RKO (cell line): ENCODE measurements at places on chromosomes 2 and 18.

DNA sequence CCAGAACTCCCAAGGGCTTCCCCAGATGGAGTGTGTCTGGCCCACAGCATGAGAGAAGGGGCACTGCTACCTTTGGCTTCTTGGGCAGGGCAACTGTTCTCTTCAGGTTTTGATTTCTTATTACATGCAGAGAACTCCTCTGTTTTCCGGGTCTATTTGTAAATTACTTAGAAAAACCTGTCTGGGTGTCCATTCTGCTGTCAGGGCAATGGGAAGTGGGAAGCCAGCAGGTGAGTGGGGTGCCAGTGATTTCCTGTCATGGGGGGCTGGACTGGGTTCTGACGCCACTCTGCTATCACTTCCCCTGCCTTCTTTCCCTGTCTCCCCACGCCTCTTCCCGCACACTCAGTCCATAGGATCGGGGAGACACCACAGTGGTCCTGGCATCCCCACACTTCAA is 58.0 kb upstream of the LGALSL start:
- DNase-seq, result no peak

GRCh38 chr2:12389344-12390045 is 327.2 kb upstream of the TRIB2 start:
- no peak for DNase-seq

- DNase-seq, result no peak
Measured at GRCh38 chr2:219220652-219221402, 2.1 kb upstream of the ABCB6 start.

GRCh38 chr18:42574871-42575270 is 540.6 kb downstream of the RIT2 start:
- DNase-seq, result no peak

DNA sequence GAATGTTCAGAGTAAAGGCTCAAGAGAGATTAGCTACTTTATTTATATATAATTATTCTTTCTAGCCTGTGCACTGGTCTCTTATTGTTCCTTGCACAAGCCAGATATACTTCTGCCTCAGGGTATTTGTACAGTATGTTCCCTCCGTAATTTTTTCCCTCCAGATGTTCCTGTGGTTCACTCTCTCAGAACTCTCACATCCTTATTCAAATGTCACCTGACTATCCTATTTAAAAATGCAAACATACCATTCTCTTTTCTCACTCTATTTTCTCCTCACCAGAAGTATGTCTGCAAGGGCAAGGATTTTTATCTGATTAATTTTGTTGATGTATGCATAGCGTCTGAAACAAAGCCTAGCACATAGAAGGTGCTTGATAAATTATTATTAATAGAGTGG is 64.0 kb upstream of the CERS6 start:
- no peak for DNase-seq

DNA sequence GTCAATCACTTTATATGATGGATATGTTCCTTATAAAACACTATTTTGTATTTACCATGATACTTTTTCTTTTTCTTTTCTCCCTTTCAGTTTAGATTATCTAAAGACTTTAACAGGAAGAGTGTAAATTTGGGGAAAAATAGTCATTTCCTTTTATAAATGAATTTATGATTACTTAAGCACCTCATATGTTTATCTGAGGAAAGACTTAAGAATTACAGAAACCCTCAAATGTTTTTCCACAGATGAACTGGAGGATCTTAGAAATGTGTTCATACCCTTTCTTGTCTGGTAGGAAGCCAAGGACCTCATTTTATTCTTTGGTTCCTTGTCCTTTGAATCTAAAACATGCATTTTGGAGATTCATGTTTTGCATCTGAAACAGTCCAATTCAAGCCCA is 36.7 kb downstream of the MAPRE2 start:
- no peak for DNase-seq

GRCh38 chr2:227888289-227888688 is 16.9 kb downstream of the DAW1 start:
- no peak for DNase-seq

GRCh38 chr2:10534514-10535250 is 86.6 kb upstream of the ODC1 start:
- peak; percentile 51 for DNase-seq

DNA sequence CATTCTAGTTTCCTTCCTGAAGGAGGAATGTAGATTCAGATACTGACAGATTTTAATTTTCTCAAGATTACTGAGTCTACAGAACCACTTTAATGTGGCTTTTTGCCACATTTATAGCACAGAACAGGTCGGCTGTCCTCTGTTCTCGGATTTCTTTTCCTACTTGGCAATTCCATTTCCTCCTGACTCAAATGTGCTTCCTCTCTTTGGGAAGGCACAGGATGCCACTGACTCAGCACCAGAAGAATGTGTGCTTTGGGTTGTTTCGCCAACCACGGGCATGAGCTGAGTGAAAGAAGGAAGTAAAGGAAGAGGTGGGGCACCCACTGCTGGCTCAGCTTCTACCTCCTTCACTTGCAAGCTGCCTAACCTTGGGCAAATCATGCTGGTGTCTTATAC is 970.6 kb upstream of the ACVR2A start:
- DNase-seq, result peak; percentile 70

DNA sequence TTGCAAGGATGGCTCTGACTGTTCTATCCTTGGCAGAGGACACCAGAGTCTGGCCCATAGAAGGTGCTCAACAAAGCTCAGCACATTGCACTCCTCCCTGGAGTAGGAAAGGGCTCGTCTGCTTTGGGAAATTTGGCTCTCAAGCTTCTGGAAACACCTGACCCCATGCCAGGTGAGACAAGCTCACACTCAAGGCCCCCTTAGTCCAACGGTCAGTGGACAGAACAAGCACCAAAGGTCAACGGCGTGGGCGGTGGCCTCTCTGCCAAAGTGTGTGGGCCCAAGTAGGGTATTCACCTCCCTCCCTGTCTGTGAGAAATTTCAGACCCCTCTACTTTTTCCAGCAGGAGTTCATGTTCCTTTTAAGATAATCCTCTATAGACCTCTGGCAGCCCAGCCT is 2.0 kb upstream of the STEAP3 start:
- DNase-seq, result no peak

DNA sequence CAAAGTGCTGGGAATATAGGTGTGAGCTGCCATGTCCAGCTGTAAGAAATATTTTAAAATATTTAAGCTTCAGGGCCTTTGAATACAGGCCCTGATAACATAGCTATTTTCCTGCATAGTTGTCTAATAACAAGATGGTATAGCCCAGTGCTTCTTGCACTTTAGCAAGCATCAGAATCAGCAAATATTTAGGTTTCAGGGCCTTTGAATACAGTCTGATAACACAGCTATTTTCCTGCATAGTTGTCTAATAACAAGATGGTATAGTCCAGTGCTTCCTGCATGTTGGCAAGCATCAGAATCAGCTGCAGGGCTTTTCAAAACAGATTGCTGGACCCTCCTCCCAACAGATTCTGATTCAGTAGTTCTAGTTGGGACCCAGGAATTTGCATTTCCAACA is 5.6 kb downstream of the GEMIN6 start:
- no peak for DNase-seq

- no peak for DNase-seq
Measured at GRCh38 chr18:6878556-6879297, 149.2 kb downstream of the ARHGAP28 start.

DNA sequence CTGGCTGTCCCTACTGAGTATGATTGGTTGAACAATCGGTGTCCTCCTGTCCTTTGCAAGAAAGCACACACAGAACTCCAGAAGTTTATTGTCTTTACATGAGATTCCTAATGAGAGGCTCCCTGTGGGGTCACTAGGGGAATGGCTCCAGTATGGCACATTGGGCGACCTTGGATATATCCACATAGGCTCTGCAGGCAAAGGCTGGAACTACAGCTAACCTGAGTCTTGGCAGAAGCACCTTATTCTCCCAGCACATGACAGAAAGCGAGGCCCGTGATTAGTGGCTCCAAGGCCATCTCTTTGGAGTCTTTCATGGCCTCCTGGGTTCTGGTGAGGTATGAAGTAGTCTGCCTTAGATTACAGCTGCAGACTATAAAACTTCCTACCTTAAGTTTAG is 49.0 kb downstream of the ZDBF2 start:
- DNase-seq, result peak; percentile 12

DNA sequence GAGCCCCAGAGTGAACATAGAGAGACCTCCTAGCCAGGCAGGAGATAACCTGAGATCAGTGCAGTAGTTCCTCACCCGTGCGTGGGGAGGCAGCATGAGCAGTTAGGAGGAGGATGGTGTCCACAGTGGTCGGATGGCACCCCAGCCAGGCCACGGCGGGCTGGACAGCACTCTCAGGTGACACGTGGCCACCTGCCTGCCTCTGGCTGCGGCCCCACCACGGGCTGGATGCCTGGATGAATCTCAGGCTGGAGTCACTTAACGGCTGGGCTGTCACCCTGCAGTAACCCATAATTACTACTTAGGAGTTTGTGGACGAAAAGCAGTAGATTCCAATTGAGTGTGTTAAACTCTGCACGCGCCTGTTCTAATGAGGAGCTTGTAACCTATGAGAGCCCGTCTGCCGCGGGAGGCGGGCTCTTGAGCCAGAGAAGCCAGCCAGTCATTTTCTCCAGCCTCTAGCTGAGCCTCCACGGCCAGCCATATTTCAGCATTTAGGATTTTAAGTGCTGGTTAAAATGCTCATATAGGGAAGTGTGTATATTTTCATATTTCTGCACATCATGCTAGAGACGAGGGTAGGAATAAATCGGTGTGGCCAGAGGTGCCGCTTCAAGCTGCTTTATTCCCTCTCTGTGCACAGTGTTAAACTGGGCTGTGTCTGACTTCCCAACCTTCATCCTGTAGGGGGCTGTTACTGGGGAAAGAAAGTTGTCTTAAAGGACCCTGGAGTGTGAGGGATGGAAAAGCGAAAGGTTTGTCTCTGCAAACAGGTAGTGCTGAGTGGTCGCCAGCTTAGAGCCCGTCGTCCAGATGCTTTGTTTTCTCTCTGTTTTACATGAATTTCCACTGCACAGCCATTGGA is 144.0 kb downstream of the GLI2 start:
- no peak for DNase-seq

GRCh38 chr2:37623971-37624900 is 47.2 kb downstream of the CDC42EP3 start:
- DNase-seq, result no peak

- no peak for DNase-seq
Measured at GRCh38 chr18:56568986-56569385, 69.4 kb downstream of the TXNL1 start.

GRCh38 chr2:191675807-191676721 is 1.9 kb upstream of the NABP1 start:
- no peak for DNase-seq

- DNase-seq, result no peak
Measured at GRCh38 chr18:31267823-31268481, 50.0 kb upstream of the DSG1 start.

DNA sequence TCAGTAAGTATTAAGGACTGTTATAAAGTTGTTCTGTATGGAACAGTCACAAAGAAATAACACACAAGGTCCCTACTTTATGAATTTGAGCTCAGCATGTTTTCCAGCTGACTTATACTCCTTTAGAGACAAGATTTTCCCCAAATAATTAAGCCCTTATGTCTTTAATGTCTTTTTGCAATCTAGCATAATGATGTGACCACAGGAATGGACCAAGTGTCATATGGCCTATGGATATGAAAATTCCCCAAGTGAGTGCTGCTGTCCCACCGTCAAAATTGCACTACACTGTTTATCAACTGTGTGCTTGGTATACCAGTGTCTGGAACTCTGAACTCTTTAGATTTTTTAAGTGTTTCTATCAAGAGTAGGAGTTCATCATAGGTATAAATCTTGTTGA is 369.6 kb downstream of the PID1 start:
- no peak for DNase-seq

GRCh38 chr18:11412811-11413210 is 196.6 kb upstream of the SLC35G4 start:
- no peak for DNase-seq

DNA sequence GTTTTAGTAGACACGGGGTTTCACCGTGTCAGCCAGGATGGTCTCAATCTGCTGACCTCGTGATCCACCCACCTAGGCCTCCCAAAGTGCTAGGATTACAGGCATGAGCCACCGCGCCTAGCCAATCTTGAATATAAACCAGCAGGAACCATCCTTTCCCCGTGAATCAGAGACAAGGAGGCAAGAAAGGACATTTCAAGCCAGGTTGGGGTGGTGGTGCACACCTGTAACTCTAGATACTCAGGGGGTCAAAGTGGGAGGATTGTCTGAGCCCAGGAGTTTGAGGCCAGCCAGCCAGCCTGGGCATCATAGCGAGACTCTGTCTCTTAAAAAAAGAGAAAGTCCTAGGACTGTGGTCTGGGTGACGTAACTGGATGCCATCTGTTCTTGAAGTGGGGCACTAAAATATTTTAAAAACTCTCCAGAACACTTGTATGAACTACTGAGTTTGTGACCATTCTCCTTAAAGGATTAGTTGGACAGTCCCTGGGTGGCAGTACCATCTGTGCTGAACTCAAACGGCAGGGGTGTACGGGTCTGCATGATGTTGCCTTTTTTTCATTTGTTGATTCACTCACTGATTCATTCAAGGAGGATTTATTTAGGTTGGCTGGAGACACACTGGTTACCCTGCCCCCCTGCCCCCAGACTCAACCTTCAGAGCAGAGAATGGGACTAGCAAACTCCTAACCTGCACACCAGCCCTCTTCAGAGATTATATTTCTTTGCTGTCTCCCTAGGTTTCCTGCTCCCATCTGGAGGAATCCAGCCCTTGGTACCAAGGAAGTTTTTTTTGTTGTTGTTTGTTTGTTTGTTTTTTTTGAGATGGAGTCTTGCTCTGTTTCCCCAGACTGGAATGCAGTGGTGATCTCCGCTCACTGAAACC is 2.9 kb upstream of the TLX2 start:
- no peak for DNase-seq

- DNase-seq, result peak; percentile 1
Measured at GRCh38 chr2:130261970-130262760, 63.9 kb upstream of the TUBA3E start.
